Prostate gland (tissue), 2 donors: ENCODE measurements at places on chromosomes 3 and 15. TPM values are rescaled to one million over a fixed set of nuclear protein-coding genes. Genes with fewer than 3 reads are reported as not detected.

GRCh38 chr3:11499144-11499543 is 144.6 kb downstream of the VGLL4 start:
- DNase-seq = no peak

DNA sequence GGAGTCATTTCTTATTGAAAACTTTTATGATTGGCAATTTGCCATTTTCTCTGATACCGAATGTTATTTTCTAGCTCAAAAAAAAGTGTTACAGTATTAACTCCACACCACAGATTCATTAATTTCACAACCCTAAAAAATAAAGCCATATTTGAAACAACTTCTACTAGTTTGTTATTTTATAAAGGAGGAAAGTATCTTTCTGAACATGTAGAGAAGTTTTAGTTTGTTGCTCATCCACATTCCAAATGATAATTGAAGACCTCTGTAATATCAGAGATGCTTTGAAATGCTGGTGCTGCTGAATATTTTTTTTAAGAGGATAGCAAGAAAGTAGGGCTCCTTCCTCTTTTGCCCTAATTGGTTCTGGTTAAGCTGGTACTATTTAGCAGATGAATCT is 1.9 kb downstream of the VGLL3 start:
- DNase-seq = no peak

PLA1A gene
- 2.8 TPM for total RNA-seq

LSAMP gene
- total RNA-seq = 38.0 TPM

GRCh38 chr3:175729466-175729865 is 870.3 kb downstream of the NAALADL2 start:
- DNase-seq = no peak

GOLGA6L7 gene
- total RNA-seq = 2.7 TPM

SCN11A gene
- total RNA-seq = 1.7 TPM

- DNase-seq = no peak
Observed at GRCh38 chr3:80733522-80734176, 965.9 kb upstream of the ROBO1 start.

DNA sequence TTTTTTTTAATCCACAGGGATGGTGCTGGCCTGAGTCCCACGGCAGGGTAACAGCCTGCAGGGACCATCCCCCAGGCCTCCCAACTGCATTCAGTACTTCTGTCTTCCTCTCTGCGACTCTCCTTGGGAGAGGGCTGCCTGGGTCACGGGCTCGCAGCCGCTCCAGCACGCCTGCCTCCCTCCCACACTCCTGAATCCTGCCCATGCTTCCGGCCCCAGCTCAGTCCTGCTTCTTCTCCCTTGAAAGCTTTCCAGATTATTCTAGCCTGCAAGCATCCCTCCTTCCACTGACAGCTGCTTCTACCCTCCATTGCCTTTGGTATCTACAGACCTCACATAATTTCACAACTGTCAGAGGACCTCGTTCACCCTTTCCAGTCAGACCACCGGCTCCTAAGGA is 32.4 kb downstream of the MEGF11 start:
- DNase-seq = no peak

- no peak for DNase-seq
Observed at GRCh38 chr15:93617443-93617842, 528.4 kb upstream of the RGMA start.

DNA sequence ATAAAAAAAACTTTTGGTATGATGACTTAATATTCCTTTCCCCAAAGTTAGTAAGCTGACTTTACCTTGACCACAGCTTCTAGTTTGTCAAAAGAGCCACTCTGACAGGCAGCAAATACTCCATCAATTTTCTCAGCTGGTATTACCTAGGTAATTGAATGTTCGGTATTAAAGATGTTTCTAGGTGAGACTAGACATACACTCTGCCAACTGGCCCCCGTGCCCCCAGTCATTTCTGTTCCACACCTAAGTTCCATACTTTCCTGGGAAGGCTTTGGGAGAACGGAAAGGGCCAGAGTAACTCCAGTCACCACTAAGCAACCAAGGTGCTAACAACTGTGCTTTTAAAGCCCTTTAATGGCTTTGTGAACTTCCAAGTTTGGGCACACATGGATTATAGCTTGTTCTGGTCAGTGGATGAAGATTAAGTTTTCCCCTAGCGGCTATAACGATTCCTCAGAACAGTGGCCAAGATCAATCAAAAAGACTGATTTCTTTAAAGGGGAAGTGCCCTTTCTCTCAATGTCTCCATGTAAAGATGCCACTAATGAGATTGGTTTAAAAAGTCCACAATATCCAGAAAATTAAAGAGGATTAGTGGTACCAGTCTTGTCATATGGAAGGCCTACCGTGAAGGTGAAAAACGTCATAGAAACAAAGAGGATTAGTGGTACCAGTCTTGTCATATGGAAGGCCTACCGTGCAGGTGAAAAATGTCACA is 7.0 kb downstream of the EIF4A2 start:
- no peak for DNase-seq

ASB14 gene
- not detected for total RNA-seq

MORC1 gene
- 6.6 TPM for total RNA-seq
